ENCODE measurements at places on chromosomes 7 and 10.
A peak's percentile ranks its signal among the peaks of the same experiment; 100 is the strongest.

DNA sequence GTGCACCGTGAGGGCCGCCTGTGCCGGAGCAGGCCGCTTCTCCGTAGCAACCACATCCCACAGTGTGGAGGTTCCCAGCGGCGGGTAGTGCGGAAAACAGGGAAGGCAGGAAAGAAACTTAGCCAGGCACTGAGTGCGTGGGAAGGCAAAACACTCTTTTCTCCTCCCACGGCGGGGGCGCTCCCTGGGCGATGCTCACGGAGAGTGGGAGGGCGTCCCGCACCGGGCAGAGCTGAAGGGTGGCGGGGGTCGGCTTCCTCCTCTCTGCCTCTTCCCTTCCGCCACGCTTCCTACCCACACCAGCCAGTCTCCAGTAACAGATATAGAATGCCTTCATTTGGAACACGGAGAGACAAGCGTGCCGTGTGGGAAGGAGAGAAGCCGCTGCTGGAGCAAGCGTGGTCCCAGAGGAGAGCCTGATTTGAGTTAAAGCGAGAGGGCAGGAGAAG lies 252.5 kb downstream of the PAXIP1 start:
- no peak for DNase-seq

GRCh38 chr10:11724938-11725776 lies 17.0 kb upstream of the ECHDC3 start:
- DNase-seq = peak; percentile 15

GRCh38 chr10:89861584-89862301 lies 160.4 kb downstream of the KIF20B start:
- peak; percentile 6 for DNase-seq

GRCh38 chr10:1661859-1662437 lies 75.4 kb downstream of the ADARB2 start:
- no peak for DNase-seq

- DNase-seq = no peak
Observed at GRCh38 chr10:88756660-88757059, 3.2 kb upstream of the LIPN start.

DNA sequence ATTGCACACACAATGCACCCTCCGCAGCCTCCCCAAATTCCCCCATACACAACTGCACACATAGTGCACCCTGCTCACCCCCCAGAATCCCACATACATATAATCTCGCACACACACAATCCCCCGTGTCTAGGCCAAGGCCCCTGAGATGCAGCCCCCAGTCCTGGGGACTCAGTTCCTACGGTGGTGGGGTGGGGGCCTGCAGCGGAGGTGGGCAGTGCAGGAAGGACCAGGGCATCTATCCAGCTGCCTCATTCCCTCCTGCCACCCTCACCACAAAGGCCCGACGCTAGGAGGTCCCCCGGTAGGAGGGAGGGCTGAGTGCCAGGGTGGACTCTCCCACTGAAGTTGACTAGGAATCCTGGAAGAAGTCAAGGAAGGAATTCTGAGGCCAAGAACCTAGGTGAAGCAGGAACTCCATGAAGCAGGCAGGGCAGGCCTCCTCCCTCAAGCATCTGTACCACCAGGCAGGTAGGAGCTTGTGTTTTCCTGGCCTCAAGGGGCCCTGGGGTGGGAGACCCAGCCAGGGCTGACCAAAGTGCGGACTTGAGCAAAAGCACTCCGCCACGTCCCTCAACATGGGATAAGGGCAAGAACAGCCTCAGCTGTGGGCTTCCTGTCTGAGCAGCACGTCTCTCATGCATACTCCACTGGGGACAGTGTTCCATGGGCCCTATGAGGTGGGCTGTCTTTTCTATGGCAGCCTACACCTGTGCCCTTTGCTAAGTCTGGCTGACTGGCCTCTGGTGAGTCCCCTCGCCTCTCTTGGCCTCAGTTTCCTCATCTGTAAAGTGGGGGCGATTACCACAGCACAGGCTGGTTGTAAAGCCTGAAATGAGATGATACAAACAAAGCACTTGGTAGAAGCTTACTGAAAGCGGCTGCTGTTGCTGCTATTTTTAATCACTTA lies 145.7 kb downstream of the MAPK8 start:
- no peak for DNase-seq

DNA sequence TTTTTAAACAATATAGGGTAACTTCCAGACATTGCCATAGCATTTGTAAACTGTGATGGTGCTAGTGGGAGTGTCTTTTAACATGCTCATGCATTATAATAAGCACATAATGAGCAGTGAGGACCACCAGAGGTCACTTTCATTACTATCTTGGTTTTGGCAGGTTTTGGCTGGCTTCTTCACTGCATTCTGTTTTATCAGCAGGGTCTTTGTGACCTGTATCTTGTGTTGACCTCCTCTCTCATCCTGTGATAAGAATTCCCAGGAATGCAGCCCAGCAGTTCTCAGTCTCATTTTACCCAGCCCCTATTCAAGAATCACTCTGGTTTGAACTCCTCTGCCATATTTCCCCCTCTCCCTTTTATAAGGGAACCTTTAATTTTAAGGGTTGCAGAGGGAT lies 91.3 kb downstream of the ZNF467 start:
- no peak for DNase-seq

DNA sequence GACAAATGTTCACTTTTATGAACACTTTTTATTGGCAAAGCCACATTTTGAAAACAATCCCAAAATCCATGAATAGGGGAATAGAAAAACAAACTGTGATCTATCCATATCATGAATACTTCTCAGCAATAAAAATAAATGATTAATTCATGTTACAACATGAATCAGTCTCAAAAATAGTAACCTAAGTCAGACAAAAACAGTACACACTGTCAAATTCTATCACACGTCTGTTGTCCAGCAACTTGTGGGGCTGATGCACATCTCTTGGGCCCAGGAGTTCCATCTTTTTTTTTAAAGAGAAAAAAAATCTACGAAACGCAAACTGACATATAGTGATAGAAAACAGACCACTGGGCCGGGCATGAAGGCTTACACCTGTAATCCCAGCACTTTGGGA lies 71.0 kb downstream of the LARP4B start:
- no peak for DNase-seq

DNA sequence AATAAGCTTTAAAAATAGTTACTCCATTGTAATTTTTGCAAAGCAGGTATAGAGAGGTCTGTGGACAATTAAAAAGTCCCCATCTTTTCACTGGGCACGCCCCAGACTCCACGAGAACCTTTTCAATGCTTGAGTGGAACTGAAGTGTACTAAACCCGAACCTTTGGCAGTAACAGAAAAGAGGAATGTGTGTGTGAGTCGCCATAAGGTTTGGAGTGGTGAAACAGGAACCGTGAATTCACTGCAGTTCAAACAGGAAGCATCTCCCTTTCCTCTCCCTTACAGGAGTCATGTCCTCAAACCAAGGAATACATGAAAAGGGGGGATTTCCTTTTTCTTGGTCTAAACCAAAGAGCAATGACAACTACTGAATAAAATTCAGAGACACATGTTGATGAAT lies 23.2 kb downstream of the NDUFB2 start:
- DNase-seq = no peak

- peak; percentile 94 for DNase-seq
Observed at GRCh38 chr10:58743466-58744115, 230.9 kb downstream of the BICC1 start.

- DNase-seq = no peak
Observed at GRCh38 chr7:128804484-128804883, 12.7 kb downstream of the CCDC136 start.

GRCh38 chr10:114283535-114284234 lies 44.6 kb downstream of the VWA2 start:
- DNase-seq = no peak

GRCh38 chr7:45061806-45062425 lies 26.9 kb downstream of the NACAD start:
- no peak for DNase-seq

DNA sequence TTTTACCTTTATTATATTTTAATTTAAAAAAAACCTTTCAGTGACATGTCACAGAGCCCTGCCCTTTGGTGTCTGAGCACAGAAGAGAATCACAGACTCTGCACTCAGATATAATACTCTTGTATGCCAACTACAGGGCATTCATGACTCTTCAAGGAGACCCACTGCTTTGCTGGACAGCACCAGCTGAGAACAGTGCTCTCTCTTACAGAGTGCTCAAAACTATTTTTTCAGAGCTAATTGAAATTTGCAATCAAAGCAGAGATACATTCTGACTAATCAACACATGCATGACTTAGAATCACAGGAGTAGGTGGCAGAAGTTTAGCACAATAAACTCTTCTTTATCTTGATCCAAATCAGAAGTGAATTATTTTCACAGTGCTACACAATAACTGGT lies 99.1 kb downstream of the OSBPL3 start:
- no peak for DNase-seq

GRCh38 chr7:5237286-5237685 lies 45.5 kb upstream of the SLC29A4 start:
- DNase-seq = no peak

- DNase-seq = no peak
Observed at GRCh38 chr7:112708236-112708635, 82.0 kb downstream of the TMEM168 start.

DNA sequence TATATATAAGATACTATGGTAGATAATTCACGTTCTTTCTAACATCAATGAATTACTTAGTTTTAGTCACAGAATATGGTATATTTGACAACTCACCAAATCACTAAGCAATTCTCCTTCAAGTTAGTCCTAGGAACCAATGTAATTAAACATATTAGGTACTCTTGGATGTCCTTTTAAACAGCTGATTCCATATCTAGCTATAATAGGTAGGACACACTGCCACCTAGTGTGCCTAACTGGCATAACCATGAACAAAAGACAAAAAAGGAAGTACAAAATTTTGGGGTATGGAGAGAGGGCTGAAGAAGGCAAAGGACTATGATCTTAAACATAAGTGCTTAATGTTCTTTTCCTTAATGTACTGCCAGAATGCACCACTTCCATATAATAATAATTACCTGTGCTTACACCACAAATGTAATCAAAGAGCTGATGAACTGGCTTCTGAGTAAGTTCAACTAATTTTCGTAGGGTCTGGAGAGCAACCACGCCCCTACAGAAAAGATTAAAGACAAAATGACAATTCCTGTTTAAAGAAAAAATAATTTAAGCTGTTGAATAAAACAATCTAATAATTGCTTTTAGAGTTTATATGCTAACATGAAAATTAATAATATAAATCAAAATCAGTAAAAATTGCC lies 28.7 kb downstream of the PNPLA8 start:
- peak; percentile 83 for DNase-seq

GRCh38 chr7:137120690-137121089 lies 222.8 kb downstream of the PTN start:
- no peak for DNase-seq

DNA sequence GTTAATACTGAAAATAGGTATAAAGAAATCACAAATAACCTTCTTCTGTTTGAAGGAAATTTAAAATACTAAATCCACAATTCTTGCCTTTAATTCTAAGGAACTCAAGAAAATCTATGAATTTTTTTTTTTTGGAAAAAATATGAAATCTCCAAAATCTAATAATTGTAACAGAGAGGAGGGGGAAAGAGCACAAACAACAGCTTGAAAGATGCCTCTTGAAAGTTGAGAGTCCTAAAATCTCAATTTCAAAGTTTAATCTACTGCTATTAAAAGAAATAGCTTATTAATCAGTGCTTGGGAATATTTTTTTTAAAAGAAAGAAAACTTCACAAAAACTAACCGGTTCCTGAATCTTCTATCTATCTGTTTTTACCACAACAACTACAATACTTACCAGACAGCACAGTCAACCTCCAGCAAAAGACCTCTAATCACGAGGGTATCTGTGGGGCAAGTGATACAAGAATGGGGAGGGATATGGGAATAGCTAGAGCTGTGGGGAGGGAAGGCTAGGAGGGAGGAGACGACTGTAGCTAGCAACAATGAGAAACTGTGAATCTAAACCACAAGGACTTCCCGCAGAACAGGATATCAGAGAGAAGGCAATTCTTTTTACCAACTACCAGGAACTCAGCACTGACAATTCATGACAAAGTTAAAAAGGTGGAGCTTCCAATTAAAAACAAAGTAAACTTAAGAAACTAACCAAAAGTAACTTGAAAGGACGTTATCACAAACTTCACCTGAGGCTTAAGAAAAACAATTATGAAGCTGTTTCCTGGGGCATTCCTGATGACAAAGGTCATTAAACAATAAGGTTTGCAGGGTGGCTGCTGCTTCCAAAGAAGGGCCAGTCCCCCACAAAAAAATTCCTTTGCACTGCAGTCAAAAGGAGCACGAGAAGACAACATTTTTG lies at the start of gene USP54:
Gene USP54, minus strand, starts transcription at position 462 of the 919 bp plus-strand sequence. CDS start 15,684 bp downstream, outside the sequence.
- peak; percentile 31 for DNase-seq

- peak; percentile 78 for DNase-seq
Observed at GRCh38 chr10:59877191-59877671, 29.1 kb downstream of the CCDC6 start.

DNA sequence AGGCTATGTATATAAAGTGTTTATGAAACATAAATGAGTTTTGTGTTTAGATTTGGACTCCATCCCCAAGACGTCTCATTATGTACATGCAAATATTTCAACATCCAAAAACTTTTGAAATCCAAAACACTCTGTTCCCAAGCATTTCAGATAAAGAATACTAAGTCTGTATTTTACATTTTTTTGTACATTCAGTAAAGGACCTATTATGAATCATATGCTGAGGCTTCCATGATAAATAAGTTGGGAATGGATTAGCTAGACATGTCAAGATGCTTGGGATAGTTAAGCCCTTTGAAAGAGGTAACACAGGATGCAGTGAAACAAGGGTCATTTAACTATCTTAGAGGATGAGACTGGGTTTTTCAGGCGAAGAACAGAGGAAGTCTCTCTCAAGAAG lies 262.9 kb downstream of the SNX13 start:
- peak; percentile 10 for DNase-seq

GRCh38 chr7:53325061-53325460 lies 289.6 kb downstream of the POM121L12 start:
- DNase-seq = peak; percentile 38

DNA sequence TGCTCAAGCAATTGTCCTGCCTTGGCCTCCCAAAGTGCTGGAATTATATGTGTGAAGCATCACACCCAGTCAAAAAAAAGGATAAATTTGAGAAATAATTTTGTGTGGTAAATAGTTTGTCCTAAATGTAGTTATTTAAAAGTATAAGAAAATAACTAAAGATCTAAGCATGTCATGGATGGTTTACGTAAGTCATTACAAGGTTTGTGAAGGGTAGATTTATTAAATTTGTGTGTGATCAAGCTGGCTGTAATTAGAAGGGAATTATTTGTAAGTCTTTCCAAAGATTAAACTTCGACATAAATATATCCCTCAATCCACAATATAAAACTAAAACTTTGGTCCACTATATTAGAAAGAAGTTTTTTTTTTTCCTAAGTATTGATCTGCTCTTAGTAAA lies 28.6 kb downstream of the ORC5 start:
- DNase-seq = no peak

GRCh38 chr7:82803411-82803810 lies 359.3 kb downstream of the PCLO start:
- DNase-seq = no peak

DNA sequence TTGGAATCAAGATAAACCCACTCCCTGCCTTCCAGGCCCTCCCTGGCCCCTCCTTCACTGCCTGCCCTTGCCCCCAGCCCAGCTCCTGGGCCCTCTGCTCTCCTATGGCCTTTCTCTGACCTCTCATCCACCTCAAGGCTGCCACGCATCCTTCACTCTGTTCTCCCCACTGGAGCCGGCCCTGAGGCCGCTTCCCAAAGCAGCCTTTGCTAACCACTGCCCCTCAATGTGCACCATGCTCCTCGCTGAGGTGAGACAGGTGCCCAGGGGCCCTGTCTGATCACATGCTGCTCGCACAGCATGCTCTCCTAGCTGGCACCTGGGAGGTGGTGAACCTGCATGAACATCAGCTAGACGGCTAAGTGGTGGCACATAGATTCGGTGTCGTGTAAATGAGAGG lies 138.5 kb upstream of the RET start:
- DNase-seq = no peak

Measured in trophoblast cell (in vitro differentiated cells and primary cell).